Globus pallidus (tissue), 1 donor: ENCODE measurements at places on chromosomes 1 and 21.
A peak's percentile ranks its signal among the peaks of the same experiment; 100 is the strongest.

DNA sequence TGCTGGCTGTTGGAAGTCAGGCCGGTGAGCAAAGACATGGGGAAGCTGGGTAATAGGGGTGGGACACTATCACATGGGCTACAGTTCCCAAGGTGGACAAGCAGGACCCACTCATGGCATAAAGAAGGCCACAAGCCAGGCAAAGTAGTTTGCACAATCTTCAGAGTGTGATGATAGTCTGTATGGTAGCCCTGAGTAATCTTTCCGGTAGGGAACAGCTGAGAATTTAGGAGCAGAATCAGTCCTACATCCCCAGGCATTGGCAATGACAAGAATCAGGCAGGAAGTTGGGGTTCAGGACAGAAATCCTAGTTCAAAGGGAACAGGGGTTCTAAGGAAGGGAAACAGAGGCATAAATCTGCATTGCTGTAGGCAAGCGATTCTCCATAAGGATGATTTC lies 23.9 kb upstream of the SPATA6 start:
- no peak for DNase-seq

DNA sequence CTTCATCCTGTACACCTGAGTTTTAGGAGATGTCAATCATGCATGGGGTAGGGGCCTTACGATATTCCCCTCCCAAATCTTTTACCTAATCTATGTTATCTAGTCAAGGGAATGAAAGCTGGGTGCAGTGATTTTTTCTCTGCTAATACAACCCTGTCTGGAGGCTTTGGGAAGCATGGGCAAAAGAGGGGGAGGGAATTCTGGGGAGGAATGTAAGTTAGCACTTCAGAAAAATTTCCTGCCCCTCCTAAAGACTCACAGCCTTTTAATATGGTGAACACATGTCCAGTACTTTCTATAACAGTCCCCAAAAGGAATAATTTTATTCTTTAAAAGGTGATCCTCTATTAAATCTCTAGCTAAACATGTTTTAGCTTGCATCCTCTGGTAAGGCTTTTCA lies 25.6 kb upstream of the PRELP start:
- DNase-seq: no peak

GRCh38 chr1:183131166-183131565 lies 54.9 kb upstream of the LAMC2 start:
- no peak for DNase-seq

DNA sequence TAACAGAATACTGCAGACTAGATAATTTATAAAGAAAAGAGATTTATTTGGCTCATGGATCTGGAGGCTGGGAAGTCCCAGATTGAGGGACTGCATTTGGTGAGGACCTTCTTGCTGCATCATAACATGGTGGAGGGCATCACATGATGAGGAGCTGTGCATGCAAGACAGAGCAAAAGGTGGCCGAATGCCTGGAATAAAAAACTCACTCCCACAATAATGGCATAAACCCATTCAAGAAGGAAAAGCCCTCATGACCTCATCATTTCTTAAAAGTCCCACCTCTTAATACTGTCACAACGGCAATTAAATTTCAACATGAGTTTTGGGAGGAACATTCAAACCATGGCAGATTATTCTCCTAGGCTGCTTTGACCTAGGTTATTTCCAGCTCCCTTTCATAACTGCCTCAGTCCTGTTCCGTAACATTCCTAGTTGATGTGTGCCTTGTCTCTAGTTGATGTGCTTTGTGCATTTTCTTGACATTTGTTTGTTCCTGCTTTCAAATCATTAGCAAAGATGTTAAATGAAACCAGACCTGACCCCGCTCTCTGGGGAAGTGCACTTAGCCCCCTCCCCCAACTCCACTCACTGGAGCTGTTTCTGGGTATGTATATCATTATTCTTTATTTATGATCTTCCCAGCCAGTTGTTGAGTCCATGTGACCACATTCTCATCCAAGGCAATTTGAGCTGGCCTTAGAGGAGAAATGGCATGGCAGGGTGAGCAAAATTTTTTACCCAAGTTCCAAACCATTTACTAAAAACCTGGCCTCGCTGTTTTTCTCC lies 148.5 kb downstream of the GDAP2 start:
- no peak for DNase-seq

DNA sequence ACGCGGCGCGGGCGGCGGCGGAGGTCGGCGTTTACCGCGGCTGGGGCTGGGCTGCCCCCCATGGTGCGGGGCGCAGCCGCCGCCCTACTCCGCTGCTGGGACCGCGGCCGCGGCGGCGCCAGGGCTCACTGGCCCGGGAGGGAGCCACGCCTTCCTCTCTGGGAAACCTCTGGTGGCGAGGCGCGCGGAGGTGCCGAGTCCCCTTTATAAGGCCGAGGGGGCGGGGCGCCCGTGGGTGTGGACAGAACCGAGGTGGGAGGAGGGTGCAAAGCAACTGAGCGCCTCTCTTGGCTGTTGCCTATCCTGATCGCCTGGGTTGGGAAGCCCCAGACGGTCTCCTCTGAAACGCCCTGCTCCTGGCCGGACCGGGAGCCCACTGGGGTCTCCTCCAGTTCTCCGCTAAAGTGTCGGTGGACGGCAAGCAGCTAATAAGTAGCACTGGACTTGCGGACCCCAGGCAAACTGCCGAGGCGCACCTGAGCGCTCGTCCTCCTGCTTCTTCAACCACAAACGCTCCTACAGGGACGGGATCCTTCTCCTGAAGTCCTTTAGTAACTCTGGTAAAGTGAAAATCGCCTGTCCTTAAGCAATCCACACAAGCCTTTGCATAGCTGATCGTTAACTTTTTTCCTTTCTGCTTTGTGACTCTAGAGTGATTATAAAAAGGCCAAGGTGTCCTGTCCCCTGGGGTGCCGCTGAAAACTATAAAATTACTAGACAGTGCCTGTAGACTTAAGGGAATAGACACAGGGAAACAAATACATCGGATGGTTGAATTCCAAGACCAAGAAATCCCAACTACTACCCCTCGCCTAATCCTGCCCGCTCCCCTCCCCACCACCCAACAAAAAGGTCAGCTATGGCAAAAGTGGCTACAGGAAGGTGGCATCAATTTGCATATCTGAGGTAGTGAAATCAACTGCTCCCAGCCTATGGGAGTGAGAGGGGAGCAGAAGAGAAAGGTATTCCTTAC lies at the start of gene PTGER3:
Gene PTGER3 (minus strand): TSS at position 182 of the 973 bp plus-strand sequence. CDS start 239 bp downstream, outside the sequence.
- DNase-seq: no peak

- DNase-seq: peak; percentile 88
Observed at GRCh38 chr1:8889925-8890785, 11.7 kb upstream of the ENO1 start.

DNA sequence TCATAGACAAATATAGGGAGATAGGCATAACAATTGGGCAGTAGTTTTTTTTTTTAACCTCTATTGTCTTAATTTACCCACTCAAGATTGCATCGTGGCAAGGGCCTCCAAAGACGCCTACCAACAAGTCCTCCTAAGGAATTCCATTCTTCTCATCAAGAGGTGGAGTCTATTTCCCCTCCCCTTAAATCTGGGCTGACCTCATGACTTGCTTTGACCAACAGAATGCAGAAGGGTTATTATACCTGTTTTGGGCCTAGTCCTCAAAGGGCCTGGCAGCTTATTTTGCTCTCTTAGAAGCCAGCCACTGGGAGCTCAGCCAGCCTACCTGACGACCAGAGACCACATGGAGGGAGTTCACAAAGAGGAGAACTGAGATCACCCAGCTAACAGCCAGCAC lies 92.3 kb downstream of the COQ8A start:
- no peak for DNase-seq

- DNase-seq: no peak
Observed at GRCh38 chr1:15187175-15188129, 33.9 kb downstream of the TMEM51 start.

DNA sequence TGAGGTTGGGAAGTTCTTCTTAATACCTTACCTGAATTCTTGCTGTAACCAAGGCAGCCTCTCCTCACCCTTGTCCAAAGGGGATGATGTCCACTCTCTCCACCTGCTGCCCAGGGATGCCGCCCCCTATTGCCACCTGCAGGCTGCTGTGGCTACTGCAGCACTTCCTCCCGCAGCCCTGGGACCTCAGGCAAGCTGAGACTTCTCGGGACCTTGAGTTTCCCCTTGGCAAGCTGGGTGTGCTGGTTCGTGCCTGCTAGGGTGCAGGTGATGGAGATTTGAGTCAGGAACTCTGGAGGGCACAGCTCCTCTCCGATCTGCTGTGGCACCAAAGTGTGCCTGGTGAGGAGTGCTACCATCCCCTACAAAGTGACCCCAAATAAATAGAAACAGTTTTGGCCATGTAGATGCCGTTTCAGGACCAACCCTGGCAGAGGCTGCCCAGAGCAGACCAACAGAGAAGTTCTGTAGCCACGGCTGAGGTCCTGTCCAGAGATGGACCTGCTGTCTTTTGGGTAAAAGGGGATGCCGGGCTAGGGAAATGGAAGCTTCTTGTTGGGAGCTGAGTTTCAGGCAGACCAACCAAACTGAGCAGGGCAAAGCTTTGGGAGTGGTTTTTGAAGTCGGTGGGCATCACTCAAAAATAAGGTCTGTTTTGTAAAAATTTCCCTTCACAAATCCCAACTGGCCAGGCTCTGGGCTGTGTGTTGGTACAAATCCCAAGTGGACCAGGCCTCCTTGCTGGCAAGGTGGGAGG lies 31.7 kb downstream of the RUNX3 start:
- DNase-seq: no peak

DNA sequence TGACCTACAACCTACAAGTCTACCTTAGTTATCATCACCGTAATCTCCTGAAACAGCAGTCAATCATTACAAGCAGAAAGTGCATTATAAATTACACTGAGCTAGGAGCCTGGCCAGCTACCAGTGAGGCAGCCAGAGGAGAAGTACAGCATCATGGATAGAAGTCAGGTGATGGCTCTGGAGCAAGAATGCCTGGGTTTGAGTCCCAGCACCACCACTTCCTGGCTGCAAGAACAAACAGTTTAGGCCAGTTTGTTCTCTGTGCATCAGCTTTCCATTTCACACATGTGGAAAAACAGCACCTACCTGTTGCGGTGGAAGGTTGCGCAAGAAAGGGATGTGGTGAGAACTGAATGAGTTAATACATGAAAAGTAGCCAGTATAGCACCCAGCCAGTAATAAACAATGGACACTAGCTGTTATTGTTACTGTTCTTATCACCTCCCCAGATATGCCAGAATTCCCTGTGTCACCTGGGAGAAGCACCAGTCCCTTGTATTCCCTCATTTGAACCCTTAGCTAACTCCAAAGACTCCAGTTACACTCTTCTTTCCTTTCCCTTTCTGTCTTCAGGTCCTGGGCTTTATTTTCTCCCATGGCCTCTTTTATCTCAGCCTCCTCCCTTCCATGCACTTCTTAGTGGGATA lies 9.0 kb downstream of the CREG1 start:
- no peak for DNase-seq

- no peak for DNase-seq
Observed at GRCh38 chr1:195202241-195202640, 1406.0 kb downstream of the KCNT2 start.

DNA sequence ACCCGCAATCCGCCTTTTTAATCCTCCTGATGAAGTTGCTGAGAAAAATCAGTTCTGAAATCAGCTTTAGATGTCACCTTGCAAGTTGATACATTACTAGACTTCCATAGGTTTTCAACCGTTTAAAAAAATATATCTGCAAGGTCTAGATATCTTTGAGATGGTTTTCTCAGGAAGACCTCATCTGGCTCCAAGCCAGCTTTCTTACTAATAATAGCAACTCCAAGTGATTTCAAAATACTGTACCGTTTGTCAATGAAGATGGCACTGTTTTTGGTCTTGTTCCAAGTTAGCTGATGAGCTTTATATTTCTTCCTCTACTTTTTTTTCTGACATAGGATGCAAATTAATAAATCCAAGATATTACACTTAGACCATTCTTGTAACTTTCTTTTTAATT lies 40.3 kb downstream of the LRRC8C start:
- no peak for DNase-seq

- DNase-seq: no peak
Observed at GRCh38 chr1:157831968-157832626, 9.5 kb downstream of the CD5L start.

DNA sequence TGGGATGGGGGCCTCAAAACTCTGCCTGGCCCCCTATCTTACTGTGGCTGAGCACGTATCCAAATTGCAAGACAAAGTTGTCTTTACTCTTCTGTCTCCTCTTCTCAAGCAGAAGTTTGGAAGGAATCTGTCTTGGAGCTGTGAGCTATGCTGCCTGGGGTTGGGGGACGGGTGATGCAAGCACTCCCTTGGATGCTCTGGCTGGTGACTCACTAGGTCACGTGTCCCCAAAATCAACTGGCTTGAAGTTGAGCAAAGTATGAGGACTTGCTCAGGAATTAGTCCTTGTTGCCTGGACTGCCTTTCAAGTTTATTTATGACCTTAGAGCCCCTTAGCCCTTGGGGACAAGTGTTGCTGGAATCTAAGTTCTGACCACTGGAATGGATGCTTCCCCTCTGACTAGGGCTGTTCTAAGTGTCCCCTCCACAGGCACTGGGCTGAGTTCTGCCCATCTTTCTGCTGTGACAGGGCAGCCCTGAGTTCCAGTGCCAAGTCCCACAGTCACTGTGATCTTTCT lies 269.5 kb downstream of the HHAT start:
- no peak for DNase-seq

GRCh38 chr1:184947497-184948256 lies 26.6 kb downstream of the NIBAN1 start:
- peak; percentile 10 for DNase-seq

DNA sequence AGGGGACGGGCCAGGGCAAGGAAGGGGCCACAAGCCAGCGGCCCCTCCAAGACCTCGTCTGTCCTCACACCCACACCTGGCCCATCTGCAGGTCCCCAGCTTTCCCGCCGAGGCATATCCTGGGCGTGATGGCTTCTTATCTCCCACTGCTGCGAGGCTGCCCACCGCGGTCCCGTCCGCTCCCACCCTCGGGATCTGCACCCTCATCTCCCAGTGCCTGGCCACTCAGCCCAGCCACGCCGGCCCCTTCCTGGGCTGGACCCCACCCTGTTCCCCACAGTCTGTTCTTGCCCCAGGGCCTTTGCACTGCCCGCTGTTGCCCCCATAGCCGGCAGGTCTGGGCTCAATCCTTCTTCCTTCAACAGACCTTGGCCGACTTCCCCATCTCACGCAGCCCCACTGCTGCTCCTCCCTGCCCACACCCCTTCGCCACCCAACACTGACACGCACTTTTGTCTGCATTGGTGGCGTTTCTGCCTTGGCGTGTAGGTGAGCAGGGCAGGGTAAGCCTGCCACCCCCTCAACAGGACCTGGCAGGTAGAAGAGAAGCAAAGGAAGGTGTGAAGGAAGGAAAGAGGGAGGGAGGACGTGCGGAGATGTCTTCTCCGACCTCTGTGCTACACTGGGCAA lies 4.4 kb upstream of the TTC34 start:
- no peak for DNase-seq

GRCh38 chr1:211762206-211762605 lies 68.4 kb downstream of the LPGAT1 start:
- DNase-seq: no peak

DNA sequence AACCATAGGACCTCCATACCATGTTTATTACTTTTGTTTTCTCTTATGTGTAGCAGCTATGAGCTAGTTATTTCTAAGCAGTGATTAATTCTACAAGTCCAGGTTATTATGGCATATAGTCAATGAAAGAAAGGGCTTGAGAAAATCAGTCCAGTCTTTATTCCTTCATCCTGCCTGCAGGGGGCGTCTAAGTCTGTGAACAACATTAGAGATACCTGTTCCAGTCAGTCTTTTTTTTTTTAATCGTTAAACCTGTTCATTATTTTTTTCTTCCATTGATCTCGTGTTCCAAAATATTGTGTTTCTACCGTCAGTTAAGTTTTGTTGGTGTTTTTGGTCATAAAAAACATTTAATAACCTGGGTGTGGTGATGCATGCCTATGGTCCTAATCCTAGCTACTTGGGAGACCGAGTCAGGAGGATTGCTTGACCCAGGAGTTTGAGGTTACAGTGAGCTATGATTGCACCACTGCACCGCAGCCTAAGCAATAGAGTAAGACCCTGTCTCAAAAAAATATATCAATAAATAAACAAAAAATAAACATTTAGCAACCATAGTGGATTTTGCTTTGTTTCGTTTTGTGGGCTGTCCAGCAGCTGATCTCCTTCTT lies 29.4 kb upstream of the CD2 start:
- DNase-seq: peak; percentile 12
